ENCODE measurements at places on chromosomes 4 and X.
A peak's percentile ranks its signal among the peaks of the same experiment; 100 is the strongest.

DNA sequence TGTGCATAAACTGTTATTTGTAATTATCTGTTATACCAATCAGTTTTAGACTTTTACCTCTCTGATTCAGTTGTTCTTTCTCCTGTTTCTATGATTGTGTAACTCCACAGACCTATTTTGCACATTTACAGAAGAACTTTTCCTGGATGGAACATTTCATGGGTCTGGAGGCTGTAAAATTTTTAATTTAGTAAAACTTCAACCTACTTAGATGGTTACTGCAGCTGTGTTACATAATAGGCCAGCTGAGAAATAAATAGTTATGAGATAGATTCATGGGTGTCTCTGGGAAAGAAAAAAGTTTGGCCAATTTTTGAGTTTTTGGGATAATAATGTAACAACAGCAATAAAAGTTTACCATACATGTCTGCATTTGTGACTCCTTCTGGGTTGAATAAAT, 253.5 kb downstream of the ARHGAP24 start:
- DNase-seq: no peak

DNA sequence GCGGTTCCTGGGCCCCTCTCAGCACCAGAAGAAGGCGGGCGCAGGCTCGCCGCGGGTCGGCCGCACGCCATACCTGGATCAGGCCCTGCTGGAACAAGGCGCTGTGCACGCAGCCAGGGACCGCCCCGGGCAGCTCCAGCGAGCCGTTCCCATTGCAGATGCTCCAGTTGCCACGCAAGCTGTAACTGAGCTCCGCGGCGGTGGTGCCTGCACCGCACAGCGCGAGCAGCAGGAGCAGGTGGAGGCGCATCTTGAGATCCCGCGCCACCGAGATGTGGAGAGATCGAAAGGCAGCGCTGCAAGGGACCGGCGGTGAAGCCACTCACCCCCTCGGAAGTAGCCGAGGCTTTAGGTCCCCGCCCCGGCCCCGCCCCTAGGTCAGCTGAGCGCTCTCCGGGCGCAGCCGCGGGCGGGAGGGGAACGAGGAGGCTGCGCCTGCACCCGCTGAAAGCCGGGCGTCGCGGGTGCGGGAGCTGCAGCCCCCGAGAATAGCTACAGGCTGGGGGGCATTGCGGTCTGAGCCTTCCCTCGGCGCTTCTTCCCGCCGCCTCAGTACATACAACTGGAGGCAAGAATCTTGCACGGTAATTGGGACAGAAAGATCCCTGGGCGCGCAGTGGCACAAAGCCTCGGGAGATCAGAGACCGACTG, at the start of gene MANBA:
Gene MANBA, minus strand, starts transcription at position 324 of the 651 bp plus-strand sequence. Its CDS starts 74 bp downstream, at position 250.
- DNase-seq: peak; percentile 85

GRCh38 chrX:9529223-9529622, 64.4 kb downstream of the TBL1X start:
- DNase-seq: no peak

- no peak for DNase-seq
These were observed 114.7 kb upstream of the EDNRA start for GRCh38 chr4:147366164-147366563.

DNA sequence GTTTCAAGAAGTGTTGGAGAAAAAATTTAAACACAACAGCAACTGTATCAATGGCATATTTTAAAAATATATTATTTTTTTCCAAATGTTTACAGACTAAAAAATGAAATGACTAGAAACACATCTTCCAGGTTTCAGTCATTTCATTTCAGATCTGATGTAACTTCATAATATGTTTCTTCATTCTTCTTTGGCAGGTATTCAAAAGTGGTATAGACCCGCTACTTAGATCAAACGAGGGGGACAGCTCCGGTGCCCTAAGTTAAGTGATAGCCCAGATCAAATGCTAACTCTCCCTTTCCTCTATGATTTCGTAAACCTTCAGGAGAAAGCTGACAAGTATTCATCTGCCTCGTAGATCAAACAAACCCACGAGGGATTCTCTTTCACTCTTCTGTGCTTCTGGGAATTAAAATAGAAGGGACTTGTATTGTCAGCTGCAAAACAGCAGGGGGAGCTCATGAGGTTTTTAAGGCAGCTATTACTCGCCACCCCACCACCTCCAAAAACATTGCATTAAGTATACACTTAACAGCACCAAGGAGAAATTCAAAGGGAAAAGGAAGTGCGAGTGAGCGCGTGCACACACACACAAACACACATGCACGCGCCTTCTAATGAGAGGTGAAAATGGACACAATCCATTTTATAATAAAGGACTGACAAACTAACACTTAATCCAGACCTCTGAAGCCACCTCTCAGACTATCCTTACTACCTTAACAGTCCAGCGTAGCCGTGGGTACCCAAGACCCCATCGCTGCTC, 21.4 kb downstream of the HELT start:
- peak; percentile 49 for DNase-seq

DNA sequence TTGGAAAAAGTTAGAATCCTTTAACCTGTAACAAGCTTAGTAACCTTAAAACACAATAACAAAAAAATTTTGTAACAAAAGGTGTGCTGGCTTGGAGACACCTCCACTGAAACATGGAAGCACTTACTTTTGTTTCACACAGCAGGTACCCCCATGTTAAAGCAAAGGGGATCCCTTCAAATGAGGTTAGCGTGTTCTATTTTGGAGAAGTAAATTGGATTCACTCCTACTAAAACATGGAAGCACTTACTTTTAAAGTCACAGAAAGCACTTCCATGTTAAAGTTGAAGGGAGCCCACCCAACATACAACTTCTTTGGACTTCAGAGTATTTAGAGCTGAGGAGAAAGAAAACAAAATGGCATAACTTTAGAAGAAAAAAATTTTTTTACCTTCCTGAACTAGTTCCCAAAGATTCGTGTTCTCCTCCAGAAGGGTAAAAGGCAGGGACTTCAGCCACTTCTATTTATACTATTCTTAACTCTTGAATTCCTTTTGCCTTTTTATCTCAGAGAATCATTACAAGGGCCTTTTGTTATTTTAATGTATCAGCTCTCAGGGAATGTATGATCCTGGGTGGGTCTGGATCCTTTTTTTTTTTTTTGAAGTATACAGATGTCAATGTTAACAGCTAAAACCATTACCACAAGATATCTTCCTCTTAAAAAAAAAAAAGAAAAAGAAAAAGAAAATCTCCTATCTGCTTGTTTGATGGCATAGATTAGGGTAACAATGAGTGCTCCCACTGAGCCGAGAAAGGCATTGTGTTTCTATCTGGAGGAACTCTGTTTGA, 11.5 kb downstream of the LARP7 start:
- no peak for DNase-seq

DNA sequence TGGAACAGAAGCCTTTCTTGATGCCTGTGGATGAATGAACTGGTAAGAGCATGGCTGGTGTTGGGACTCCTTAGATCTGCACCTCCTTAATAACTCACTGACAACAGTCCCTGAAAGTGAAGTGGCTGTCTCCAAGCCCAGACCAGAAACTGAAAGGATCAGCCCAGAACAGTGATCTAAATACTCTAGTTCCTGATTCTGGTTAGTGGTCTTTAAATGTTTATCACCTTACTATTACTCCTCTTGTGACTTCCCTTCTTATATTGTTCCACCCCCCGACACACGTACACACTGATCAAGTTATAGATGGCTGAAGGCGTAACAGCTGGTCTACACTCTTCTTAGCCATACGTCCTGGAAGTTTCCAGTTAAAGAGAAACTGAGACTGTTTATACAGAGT, 33.8 kb upstream of the ARMCX2 start:
- no peak for DNase-seq

DNA sequence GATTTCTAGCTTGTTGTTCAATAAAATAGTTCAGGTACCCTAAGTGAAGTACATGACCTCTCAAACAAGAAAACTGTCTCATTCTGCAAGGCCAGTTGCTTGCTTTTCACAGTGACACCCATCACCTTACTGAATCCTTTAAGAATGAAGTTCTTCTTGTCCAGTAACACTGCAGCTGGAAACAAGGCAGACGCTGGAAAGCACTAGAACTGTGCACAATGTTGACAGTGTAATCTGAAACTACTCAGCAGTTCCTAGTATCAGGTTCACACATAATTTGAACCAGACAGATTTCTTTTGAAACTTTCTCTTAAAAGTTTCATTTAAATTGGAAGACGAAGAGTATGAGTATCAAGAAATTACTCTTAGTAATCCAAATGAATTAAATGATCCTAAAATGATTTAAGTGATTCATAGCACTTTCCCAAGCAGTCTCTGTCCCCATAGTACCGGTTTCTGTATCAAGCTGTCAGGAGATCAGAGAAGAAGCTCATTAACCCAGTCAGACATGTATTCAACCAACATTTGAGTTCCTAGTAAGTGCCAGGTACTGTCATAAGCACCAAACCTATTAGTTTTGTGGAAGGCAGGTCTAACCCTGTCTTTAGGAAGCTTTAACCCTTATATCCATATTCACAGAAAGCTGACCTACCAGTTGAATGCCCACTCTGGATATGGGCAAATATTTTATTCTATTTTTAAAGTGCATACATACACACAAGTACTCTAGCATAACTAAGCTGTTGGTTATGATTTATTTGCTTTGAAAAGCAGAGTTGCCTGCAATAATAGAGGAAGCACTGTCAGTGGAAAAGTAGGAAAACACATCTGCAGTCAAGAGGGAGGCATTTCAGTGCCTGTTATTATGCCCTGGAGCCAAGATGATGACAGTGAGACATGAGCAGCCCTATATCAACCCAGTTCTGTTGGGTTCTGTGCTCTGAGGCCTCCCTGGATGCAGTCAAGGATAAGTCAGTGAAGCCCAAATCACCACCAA, 63.6 kb downstream of the PALLD start:
- DNase-seq: no peak

GRCh38 chrX:108833993-108834392, 97.6 kb upstream of the IRS4 start:
- DNase-seq: no peak

DNA sequence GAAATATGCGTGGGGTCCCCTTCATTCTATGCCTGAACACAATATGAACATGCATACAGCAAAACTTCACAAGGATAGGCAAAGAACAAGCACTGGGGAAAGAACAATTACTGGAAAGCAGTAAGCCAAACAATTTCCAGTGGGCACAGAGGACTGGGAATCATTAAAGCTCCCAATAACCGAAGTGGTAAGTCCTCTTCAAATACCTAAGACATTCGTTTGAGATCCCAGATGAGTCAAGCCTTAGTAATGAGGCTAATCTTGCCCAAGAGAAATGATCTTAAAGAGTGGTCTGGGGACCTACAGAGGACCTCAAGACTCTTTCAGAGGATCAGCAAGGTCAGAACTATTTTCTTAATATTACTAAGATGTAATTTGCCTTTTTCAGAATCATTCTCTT, 28.6 kb downstream of the ANAPC10 start:
- no peak for DNase-seq

- DNase-seq: no peak
These were observed 1.5 kb downstream of the LAP3 start for GRCh38 chr4:17578482-17578891.

DNA sequence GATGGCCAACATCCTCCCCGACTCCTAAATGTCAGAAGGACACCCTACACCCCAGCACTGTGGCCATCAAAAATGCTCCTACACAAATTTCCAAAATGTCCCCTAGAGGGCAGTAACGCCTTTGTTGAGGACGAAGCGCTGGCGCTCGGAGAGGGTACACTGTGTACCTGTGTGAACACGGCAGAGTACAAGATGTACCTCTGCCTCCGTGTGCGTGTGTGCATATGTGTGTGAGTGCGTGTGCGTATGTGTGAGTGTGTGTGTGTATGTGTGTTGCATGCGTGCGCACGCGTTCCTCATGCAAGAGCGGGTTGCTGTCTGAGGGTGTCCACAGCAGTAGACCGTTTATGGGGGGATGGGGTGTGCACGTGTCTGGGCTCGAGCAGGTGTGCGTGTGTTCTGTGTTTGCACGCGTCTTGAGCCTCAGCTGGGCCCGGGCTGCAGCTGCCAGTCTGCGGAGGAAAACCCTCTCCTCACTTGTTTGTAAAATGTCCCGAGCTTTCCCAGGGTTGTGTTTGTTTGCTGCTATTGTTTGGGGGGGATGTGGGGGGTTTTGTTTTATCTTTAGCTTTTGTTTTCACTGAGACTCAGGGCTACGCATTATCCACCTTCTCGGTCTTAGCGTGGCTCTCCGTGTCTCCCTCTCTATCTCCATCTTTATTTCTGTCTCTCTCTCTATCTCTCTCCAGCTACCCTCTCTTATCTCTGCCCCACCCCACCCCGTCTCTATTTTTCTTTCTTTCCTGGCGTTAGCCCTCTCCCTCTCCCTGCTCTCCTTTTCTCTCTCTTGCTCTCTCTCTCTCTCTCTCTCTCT, 10.4 kb upstream of the TSPYL2 start:
- peak; percentile 64 for DNase-seq

DNA sequence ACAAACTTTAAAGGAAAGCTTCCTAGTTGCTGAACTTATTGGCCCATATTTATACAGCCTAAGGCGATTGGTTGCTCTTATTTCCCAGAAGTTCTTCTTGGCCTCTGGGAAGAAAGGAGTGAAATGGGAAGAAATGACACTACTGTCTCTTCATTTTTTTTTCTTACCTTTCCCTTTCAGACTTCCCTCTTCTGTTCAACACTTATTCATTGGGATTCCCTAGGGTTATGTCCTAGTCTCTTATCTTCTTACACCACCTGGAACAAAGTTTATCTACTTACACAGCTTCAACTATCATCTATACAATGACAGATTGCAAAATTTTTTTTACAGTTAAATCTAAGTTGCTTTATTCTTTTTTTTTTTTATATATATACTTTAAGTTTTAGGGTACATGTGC, 68.0 kb downstream of the SNX12 start:
- no peak for DNase-seq

DNA sequence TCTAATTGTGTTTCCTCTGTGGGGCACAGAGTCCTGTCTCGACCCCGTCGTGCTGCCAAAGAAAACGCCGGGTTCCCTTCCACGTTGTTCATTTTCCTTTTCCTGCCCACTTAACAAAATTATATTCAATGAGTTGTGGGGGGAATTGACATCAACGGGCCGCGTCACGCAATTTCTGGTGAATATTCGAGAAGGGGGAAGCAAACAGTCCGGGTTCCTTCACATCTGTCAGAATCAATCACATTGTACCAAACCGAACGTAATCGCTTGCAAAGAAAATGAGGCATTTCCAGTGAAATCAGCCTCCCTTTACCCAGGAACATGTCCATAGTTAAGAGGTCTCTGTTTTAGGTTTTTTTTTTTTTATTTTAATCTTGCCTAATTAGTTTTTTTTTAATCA, 243.5 kb downstream of the SHOX start:
- no peak for DNase-seq

- DNase-seq: no peak
These were observed 239.4 kb upstream of the BOD1L1 start for GRCh38 chr4:13866881-13867280.

DNA sequence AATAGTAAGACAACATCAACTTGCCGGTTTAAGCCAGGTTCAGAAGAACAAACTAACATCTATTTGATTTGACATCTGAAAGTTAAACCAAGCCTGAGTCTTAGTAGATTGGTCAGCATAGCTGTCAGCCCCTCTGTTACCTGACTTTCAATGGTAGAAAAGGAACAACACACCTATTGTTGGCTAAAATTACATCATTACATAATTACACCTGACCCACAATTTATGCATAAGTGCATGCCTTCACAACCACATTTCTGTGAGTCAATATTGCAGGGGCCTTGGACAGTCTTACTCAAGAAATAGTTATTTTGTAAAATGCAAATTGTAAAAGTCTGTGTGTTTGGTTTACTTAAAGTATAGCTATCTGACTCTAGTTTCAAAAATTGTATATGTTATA, 36.2 kb downstream of the EGFL6 start:
- DNase-seq: no peak

Data from activated naive CD4-positive, alpha-beta T cell treated with anti-CD3 and anti-CD28 coated beads, Interleukin-2, amount 50 U/mL, for 16 hours (primary cell).